ENCODE measurements at places on chromosomes 1 and 21.

DNA sequence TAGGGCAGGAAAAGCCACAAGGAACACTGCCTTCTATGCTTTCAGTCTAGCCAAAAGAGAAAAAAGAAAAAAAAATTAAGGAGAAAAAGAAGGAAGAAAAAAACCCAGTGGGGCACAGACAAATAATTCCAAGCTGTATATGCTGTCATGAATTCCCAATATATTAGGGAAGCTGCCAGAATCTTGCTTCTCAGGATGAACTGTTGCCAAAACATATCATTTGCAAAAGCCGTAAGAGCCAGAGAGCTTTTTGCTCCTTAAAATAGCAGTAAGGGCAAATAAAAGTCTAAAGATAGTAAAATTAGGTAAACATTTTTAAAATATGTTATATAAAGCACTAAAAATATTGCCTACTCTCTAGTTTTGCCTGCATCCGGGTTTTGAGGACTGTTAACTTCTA lies 52.1 kb downstream of the PGM1 start:
- no peak for DNase-seq

DNA sequence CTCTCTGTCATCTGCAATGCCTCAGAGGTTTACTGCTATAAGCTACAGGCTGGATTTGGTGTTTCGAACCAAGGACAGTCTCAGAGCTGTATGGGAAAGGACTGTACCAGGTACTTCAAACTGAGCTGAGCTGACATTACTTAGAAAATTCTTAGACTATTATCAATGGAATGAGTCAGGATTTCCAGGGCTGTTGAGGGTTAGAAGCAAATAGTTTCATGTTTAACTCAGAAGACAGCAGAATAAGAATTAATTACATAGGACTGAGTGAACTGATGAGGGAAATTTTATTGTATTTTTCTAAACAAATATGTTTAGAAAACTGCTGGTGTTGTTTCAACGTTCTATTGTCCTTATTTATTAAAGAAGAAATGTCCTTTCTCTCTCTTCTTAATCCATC lies 74.3 kb upstream of the CAPZB start:
- DNase-seq, result no peak

DNA sequence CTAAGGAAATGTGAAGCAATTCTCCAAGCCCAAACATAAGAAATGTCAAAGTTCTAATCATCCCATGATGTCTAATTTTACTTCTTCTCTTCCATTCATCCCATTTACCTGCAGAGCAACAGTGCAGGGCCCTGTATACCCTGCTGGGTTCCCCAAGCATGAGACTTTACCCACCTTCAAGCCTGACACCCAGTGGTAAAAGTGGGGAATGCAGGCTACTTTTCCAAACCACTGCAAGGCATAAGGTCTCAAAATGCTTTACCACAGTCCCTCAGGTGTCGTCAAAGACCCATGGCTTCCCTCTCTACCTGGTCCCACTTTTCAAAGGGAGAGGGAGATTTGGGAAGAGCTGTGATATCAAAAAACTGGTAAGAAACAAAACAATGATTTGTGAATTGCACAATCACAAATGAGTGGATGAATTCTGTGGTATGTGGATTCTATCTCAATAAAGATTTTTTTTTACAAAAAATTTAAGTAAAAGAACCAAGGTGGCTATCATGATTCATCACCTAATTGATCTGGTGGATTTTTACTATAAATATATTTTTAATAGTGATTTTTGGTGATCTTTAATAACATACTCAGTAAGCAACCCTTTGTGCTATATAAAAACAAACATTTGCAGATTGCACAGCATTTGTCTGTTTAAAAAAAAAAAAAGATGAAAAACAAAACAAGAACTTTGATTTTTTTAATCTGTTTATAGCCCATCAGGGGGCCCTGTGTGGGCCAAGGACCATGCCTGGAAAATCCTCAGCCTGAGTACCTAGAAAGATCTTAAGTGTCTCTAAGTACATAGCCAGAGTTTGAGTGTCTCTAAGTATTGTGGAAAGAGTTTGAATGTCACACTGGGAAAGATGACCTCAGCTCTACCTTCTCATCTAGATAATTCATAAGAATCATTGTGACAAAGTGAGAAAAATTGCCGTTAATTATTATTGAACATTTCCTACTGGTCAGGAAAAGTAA lies 73.1 kb upstream of the GJB5 start:
- no peak for DNase-seq

DNA sequence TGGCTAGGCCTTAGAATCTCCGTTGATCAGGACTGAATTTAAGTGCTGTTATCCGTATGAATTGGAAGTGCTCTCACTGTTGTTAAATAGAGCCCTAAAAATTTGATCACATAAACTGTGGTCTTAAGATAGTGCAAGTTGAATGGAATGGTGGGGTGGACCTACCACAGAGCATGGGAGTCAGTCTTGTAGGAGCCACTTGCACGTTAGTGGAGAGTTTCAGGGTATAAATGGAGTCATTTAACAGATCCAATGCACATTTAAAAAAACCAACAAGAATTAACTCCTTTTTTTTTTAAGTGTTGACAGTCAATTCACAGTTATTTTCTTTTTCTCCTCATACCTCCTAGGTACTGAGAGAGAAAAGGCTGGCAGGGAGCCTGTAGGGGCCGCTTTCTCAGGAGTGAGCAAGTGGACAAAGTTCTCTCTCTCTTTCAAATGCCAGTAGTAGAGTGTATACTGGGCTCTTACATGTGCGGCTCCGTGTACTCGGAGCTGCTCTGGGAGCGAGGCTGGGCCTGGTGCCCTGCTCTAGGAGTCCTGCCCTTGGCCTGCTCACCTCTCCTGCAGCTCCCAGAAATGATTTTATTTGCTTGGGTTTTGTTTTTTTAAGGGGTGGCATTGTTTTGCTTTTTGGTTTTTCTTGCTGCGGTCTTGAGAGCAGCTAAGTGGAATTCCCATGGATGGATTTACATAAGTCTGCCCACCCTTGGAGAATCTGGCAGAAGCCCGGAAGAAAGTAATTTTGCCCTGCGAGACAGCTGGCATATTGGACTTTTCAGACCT lies 91.3 kb downstream of the ATP5PO start:
- DNase-seq, result no peak

GRCh38 chr1:12342401-12343003 lies 112.7 kb downstream of the VPS13D start:
- DNase-seq, result no peak

DNA sequence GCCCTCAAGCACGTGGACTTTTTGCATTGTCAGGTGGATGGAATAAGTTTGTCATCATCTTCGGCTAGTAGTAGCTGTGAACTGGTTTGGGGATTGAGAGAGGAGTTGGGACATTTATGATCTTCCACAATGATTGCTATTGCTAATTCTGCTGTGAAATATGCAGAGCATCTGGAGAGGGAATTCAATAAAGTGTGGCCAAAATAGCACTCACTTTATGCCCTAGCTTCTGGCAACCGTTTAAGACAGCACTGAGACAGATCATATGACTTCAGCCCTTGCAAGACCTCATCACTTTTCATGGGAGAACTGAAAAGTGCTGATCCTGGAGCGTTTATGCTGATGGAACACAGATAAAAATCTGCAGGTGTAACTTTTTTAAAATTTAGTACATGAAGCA lies 360.8 kb downstream of the GPATCH2 start:
- no peak for DNase-seq

DNA sequence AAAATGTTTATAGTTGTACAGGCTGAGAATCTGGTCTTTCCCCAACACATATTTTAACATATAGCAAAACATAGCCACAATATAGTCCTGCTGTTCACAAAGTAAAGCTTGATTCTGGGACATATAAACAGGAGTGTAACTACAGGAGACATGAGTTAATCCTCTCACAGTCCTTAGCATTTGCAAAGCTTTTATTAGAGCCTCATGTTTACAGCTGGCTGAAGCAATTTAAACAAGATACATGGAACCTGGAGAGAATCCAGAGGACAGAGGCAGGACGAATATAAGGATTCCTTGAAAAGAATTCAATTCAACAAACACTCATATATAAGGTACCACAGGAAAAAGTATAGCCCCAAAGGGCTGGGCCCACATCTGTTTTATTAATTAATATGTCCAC lies 163.4 kb downstream of the ADGRL4 start:
- no peak for DNase-seq

DNA sequence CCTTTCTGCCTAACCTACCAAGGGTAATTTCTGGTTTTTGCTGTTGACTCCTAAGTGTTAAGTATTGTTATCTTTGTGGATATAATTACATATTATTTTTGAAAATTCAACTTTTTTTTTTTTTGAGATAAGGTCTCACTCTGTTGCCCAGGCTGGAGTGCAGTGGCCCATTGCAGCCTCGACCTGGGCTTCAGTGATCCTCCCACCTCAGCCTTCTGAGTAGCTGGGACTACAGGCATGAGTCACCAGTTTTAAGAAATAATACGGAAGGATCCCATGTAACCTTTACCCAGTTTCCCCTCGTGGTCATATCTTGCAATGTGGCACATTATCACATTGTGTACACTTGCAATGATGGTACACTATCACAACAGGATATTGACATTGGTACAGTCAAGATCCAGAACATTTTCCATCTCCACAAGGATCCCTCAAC lies 3.1 kb downstream of the CHD1L start:
- DNase-seq, result no peak

- no peak for DNase-seq
Measured at GRCh38 chr1:158149175-158149574, 31.5 kb upstream of the CD1D start.

- no peak for DNase-seq
Measured at GRCh38 chr1:207045453-207045852, 5.6 kb downstream of the YOD1 start.

DNA sequence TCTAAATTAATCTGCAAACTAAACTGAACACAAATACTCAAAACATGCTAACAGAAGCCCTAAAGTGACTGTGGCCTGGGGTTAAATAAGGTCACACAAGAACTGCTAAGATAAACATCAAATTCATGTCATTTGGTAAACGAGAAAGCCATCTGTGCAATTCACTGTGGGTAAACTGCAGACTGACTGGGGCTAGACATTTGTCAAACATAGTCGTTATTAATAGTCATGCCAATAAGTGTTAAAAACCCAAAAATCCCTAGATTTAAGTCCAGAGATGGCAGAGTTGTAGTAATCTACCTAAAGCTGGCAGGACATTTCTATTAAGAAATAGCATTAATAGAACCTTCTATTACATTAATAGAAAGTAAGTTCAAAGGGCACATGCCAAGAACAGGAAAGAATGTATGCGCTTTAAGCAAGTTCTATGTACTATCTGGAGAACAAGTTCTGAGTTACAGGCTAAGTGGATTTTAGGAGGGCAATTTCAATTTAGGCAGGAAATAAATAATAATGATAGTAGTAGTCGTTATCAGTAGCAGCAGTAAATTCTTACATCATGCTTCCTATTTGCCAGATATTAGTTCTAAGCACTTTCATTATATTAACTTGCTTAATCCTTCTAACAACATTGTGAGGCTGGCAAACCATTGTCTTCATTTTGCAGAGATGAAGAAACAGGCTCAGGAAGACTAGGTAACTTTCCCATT lies 8.6 kb downstream of the EDEM3 start:
- DNase-seq, result no peak

DNA sequence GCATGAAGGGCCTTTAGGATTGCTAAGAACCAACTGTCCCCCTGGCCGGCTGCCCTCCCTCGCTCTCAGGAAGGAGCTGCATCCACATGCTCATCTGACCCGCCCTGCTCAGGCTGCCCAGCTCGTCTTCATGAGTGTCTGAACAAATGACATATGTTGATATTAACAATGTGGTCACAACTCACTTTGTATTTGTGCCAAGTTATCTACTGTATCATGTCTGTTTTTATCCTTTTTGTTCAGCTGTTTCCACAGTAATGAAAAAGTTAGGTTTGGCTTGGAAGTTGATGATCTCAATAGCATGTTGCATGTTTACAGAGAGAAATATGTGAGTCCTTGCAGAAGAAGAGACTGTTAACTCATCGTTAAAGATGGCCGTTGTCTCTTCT lies 75.1 kb downstream of the PHTF1 start:
- DNase-seq, result no peak

- no peak for DNase-seq
Measured at GRCh38 chr1:101250222-101250621, 13.4 kb downstream of the S1PR1 start.

DNA sequence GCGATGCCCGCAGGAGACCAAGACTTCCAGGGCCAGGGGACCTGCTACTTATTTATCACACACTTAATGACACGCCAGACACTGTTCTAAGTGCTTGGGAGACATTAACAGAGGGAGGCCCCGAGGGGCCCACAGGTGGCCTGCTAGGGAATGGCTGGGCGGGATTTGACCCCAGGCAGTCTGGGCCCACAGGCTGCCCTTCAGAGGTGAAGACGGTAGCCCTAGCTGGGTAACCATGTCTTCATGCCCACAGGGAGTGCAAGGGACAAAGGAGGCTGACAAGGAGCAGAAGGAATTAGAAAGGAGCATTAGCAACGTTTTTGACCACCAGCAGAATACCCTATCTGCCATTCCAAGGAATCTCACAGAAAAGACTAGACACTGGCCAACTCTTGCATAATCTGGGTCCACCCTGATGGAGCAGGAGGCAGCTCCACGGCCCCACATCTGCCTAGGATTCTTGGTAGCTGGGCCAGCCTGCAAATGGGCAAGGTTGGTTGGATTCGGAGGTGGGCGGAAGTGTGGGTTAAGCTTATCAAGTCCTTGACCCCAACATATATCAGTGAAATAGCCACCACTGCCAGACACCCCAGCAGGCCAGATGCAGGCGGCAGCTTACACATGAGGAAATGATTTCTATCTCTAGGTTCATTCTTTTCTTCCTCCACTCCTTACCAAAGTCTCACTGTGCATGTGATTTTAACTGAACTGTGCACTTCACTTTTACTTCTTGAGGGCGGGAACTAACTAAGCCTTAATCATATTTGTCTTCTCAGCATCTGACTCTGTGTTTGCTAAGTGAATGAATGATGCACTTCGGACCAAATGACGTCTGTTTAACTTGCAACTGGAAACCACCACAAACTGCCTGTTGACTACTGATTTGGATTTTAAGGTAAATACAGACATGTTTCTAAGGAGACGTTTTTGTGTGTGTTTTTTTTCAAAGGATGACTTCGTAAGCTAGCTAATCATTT lies 3.4 kb upstream of the ETS2 start:
- DNase-seq, result no peak

DNA sequence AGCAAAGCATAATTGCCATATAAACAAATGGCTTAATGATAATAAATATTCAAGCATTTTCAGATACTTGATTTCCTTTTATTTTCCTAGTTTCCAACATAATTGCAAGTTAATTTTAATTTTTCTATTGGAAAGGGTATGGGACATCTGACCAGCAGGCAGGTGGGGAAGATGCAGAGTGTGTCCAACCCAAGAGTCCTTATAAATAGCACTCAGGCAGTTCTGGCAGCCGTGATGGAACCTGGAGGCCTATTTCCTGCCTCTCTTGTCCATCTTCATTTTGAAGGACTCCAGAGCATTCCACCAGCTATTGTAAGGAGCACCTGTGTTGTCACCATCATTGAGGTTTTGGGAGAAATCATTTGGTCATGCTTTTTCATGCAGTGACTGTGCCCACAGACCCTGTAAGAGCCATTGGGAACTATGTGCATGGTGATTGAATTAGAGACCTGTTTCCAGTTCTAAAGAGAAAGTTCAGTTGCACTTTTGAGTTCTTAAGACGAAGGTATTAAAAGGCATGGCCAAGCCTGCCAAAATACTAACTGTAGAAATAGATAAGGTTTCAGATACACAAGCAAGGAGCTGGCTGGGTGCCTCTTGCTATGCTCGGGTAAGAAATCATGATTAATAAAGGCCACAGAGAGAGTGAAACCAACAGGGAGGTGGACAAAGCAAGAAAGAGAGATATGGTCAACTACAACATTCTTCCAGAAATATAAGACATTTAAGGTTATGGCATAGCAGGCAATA lies 92.3 kb downstream of the SPATA46 start:
- no peak for DNase-seq

Data from activated T-helper 1 cell treated with Interleukin-2 at 50 U/mL for 16 hours (primary cell).